Ovary (tissue), 10 donors: ENCODE measurements at places on chromosomes 11 and 22. TPM values are rescaled to one million over a fixed set of nuclear protein-coding genes. Genes with fewer than 3 reads are reported as not detected.

DNA sequence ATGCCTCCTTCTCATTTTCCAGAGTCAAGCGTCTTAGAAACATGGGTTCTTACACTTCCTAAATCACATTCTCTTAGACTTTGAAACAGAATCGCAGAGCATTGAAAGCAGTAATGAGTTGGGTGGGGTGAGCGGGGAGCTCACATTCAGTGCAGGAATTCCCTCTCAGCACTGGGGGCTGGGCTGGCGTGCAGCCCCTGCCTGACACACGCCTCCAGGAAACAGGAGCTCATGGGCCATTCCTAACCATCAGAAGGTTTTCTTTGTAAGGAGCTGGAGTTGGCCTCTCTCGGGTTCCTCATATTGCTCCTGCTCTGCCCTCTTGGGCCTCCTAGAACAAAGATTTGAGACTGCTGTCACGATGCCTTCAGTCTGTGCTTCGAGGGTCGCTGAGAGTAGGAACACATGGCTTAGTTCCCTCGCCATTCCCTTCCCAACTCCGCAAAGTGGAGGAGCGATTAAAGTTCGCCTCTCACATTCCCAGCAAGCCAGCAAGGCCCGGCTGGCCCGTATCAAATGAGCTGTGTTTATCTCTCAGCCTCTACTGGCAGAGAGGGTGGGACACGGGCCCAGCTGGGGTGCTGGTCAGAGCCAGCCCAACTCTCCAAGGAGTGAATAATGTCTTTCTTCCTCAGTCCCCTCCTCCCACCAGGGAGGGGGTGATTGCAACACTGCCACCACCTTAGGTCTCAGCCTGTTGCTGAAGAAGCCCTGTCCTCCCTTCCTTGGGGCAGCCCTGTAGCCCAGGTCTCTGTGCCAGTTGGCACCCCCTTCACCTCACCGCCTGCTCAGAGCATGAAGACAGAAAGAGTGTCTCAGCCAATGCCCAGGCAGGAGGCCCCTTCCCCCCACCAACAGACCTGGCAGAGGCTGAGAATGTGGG, 10.4 kb downstream of the CHRDL2 start:
- DNase-seq = peak; percentile 79
- H3K4me1 ChIP-seq = peaks cover 17% of the 10 kb centered on the region
- H3K36me3 ChIP-seq = no peaks in the 10 kb centered on the region
- H3K27ac ChIP-seq = no peak overlapping the region

GRCh38 chr11:36376888-36377758, 81.0 kb downstream of the PRR5L start:
- H3K27me3 ChIP-seq = no peaks in the 10 kb centered on the region
- H3K36me3 ChIP-seq = no peaks in the 10 kb centered on the region
- peaks cover 6% of the 10 kb centered on the region for H3K4me1 ChIP-seq
- peak; percentile 34 for DNase-seq

- H3K27ac ChIP-seq = no peak overlapping the region
- H3K4me3 ChIP-seq = no peak overlapping the region
- DNase-seq = no peak
- no peaks in the 10 kb centered on the region for H3K27me3 ChIP-seq
- no peaks in the 10 kb centered on the region for H3K36me3 ChIP-seq
Measured at GRCh38 chr11:116229236-116229970, 543.4 kb downstream of the BUD13 start.

- H3K27me3 ChIP-seq = no peaks in the 10 kb centered on the region
- no peaks in the 10 kb centered on the region for H3K4me1 ChIP-seq
- no peak overlapping the region for H3K4me3 ChIP-seq
Measured at GRCh38 chr22:36585841-36586240, 56.9 kb upstream of the EIF3D start.

GRCh38 chr11:43547430-43547831, 133.1 kb upstream of the HSD17B12 start:
- peak; percentile 78 for DNase-seq
- no peaks in the 10 kb centered on the region for H3K36me3 ChIP-seq
- peak overlapping the region; percentile 85 for H3K27ac ChIP-seq
- peaks cover 6% of the 10 kb centered on the region for H3K4me1 ChIP-seq
- peak overlapping the region; percentile 36 for H3K4me3 ChIP-seq

DNA sequence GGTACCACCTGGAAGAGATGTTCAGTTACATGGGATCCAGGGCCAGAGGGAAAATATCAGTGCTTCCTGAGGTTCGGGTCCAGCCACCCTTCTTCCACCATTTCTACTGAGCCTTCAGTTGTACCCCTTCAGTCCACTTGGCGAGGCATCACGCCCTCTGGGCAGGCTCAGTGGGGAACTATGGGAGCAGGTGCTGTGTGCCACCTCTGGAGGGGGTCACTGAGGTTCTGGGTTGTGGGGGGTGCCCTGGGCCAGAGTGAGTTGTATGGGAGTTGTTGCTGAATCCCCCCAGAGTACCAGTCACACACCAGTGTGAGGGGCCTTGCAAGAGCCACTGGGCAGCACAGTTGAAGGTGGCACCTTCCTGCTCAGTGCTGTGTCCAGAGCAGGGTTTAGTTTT, 2.7 kb upstream of the SREBF2 start:
- no peak overlapping the region for H3K27ac ChIP-seq
- peaks cover 7% of the 10 kb centered on the region for H3K4me1 ChIP-seq
- no peak for DNase-seq
- H3K36me3 ChIP-seq = no peaks in the 10 kb centered on the region
- H3K27me3 ChIP-seq = no peaks in the 10 kb centered on the region

GRCh38 chr11:2599561-2600189, 100.1 kb downstream of the KCNQ1OT1 start:
- no peak for DNase-seq
- H3K4me3 ChIP-seq = no peak overlapping the region
- H3K27me3 ChIP-seq = no peaks in the 10 kb centered on the region
- H3K27ac ChIP-seq = no peak overlapping the region

GRCh38 chr11:31798057-31798553, 13.0 kb downstream of the PAX6 start:
- no peak for DNase-seq
- H3K36me3 ChIP-seq = no peaks in the 10 kb centered on the region
- H3K4me3 ChIP-seq = no peak overlapping the region

- H3K4me3 ChIP-seq = no peak overlapping the region
- H3K36me3 ChIP-seq = no peaks in the 10 kb centered on the region
- no peak for DNase-seq
- no peaks in the 10 kb centered on the region for H3K27me3 ChIP-seq
- no peak overlapping the region for H3K27ac ChIP-seq
Measured at GRCh38 chr11:76678321-76678720, 7.8 kb upstream of the LRRC32 start.

IRAG1 gene
- total RNA-seq = 67.7 TPM

PPP6R3 gene
- total RNA-seq = 98.4 TPM

SHANK2 gene
- 3.5 TPM for total RNA-seq

SLC37A2 gene
- 4.6 TPM for total RNA-seq

GRK3 gene
- 14.8 TPM for total RNA-seq

CTTN gene
- 321 TPM for total RNA-seq
